ENCODE measurements at places on chromosomes 2 and 18.
A peak's percentile ranks its signal among the peaks of the same experiment; 100 is the strongest.

DNA sequence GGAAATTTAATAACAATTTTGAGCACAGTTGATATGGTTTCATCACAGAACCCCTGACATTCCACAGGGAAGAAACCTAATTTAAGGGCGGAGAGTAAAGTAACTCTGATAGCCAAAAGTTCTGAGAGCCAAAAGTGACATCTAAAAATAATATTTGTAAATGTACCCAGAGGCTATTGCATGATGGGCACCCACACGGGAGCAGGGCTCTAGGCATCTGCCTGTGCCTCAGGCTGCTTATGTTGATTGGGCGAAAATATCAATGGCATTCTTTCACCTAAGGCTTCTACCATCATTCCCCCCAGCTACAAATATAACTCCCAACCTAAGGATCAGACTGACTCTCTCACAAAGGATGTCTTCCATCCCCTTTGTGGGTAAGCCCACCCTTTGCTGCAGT lies 54.1 kb upstream of the PTPRM start:
- DNase-seq, result no peak

DNA sequence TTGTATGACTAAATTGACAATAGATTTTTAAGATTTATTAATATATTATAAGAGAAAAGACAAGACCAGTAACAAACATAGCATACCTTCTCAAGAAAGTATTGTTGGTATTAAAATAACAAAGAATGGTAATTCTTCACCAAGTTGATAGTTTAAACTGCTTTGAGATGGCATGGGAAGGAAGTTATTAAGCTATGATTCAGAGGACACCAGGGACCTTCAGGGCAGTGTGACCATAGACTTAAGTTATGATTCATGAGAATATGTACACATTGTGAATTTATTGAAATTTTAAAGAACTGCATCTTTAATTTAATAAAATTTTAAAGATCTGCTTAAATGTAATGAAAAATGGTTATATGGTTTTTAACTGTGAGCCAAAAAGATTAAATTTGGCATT lies 205.7 kb downstream of the DSEL start:
- DNase-seq, result no peak

DNA sequence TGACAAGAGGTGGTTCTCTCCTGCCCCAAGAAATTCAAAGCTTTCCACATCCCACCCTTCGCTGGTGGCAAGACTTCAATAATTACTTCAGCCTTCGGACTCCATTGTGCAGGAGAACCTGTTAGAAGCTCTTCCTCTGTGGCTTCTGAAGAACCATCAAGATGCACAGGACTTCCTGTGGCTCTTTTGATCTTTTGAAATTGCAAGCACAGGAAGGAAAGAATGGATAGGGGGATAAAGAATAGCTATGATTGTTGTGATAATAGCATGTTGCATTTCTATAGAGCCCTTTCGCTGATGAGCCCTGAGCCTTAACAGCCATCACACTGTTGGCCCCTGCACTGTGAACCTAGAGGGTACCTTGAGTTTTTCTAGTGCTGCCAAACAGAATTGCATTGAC lies 7.4 kb downstream of the EPAS1 start:
- no peak for DNase-seq

- DNase-seq, result peak; percentile 76
Measured at GRCh38 chr18:12838178-12838634, 45.8 kb downstream of the PTPN2 start.

GRCh38 chr2:217662984-217663602 lies 339.7 kb downstream of the TNS1 start:
- no peak for DNase-seq

DNA sequence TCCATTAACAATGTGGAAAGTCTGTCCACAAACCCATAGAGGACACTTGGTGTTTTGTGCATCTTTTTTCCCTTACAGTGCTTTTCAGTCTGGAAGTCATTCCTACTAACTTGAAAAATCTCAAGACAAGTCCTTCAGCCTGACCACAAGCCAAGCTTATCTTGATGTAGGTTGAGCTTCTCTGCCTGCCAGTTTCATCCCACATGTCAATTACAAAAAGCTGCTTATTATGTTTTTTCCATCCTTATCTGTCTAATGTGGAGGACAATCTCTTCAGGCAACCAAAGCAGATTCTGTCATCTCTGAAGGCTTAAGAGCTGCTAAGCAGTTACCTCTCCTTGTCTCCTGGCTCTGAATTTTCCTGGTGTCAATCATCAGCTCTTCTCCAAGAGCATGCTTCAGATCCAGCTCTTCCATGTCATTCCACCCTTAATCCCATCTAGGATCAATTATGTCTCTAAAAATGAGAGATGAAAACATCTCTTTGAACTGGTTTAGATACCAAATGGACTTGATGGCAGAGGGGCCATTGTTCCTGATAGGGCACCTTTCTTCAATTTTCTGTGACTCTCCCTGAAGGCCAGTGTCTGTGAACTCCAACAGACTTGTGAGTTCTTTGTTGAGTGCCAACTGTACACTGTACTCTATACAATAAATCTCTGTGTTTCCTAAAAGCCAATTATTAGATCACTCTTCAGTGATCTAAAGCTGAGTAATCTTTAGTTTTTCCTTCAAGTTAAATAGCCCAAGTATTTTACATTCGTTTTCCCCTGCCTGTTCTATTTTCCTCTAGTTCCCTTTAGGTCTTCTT lies 208.6 kb downstream of the RBM43 start:
- no peak for DNase-seq

DNA sequence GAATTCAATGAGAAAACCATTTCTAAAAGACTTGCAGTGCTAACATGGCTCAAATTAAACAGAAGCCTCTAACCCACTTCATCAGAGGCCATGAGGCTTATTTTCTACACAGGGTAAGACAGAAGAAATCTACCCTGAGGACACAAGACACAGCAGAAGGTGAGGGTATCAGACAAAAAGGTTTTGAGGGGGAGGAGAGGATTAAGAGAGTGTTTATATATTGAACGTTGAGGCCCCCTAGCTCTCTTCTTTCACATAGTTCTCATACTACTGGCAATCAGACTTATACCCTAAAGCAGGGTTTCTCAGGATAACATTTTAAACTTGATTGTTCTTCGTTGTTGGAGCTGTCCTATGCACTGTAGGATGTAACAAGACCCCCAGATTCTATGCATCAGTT lies 21.4 kb downstream of the ORC4 start:
- DNase-seq, result no peak

DNA sequence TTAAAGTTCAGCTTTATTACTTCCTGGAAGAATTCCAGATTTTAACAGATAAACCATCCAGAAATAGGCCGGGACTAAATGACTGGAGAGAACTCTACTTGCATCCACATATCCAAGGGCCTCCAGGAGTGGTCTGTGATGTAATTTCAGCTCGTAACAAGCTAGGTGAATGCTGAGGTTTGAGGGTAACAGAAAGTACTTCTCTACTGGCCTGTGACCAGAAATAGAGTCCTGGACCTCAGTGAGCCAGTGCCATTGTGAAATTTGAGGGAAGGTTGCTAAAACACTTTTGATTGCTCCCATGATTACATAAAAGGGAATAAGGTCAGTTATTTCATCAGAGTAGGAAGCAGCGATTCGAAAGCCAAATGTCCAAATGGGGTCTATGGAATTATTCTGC lies 158.1 kb downstream of the DOCK10 start:
- DNase-seq, result peak; percentile 69

GRCh38 chr18:67243799-67244587 lies 272.5 kb downstream of the DSEL start:
- DNase-seq, result no peak

- no peak for DNase-seq
Measured at GRCh38 chr2:38386377-38386776, 9.3 kb upstream of the ATL2 start.

GRCh38 chr2:114024326-114024725 lies 134.4 kb downstream of the ACTR3 start:
- DNase-seq, result no peak

- no peak for DNase-seq
Measured at GRCh38 chr2:215868846-215869543, 144.4 kb downstream of the MREG start.

GRCh38 chr18:48230467-48231113 lies 178.6 kb downstream of the ZBTB7C start:
- peak; percentile 84 for DNase-seq

- DNase-seq, result no peak
Measured at GRCh38 chr18:11925800-11926481, 17.8 kb upstream of the MPPE1 start.

DNA sequence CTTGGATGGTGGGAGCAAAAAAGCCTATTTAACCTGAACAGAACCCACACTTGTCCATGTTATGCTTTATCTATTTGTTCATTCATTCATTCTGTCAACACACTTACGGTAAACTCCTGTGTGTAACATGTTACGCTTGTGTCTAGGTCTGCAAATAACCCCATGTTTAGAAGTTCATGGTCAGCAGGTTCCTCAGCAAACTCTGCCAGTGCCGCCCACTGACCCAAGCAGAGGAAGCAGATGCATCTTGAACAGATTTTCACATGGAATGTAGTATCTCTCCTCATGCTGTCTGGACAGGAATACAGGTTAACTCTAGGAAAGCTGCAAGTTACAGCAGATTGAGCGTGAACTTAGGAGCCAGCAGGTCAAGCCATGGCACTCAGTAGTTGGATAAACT lies 213.7 kb upstream of the COPS8 start:
- DNase-seq, result peak; percentile 71

DNA sequence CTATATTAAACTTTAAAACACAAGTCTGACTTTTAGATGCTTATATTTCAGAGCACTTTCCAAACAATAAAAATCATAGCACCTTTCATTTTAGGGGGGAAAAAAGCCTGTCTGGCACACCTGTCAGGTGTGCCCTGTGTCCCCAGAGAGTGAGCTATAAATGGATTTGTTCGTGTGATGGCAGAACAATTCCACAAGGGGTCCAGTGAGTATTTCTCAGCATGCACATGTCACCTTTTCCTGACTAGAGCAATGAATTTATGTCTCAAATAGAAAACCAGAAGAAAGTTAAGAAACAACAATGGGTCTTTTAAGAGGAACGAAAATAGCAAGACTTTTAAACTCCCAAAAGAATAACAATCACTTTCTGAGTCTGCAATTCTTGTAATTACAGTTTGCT lies 55.9 kb downstream of the ACVR1C start:
- no peak for DNase-seq

- no peak for DNase-seq
Measured at GRCh38 chr2:191359133-191359532, 113.9 kb downstream of the MYO1B start.

DNA sequence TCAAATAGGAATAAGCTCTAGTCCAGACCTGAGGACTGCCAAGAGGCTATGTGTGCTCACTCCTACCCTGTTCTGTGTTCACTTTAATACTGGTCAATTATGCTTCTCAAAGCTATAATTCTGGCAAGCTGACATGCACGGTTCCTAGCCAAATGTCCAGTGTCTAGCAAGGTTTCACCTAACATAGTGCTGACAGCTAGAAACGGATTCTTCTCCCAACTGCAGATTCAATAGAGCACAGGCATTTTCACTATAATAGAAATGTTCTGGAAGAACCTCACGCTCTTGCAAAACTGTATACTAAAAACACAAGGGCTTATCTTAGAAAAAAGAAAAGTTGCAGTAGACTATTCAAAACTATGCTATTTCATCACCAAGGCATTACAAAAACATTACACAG lies 45.1 kb downstream of the HDAC4 start:
- no peak for DNase-seq

GRCh38 chr2:235146871-235147565 lies 195.2 kb downstream of the SH3BP4 start:
- no peak for DNase-seq

Measured in suppressor macrophage (primary cell).